GM23338 (cell line): ENCODE measurements at places on chromosomes 11 and 22.

DNA sequence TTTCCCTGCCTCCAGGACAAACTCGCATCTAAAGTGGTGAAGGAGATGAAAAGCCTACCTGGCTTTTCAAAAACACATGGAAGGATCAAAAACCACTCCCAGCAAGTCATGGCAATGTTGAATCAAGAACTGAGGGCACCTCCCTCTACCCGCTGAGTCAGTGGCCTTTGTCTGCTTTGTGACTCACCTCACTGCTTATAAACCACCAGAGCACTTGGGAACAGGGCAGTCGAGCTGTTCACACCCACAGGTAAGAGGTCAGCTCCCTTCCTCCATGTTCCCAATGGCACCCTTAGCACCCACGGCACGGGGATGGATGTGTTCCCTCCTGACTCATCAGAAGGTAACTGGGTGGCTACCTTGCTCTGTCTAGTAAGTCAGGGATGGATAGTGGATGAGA, 21.7 kb downstream of the TENM4 start:
- no peak for DNase-seq

GRCh38 chr11:126188332-126189108, 22.9 kb downstream of the RPUSD4 start:
- DNase-seq, result no peak

GRCh38 chr22:24315367-24315966, 44.8 kb downstream of the SPECC1L start:
- DNase-seq, result no peak

DNA sequence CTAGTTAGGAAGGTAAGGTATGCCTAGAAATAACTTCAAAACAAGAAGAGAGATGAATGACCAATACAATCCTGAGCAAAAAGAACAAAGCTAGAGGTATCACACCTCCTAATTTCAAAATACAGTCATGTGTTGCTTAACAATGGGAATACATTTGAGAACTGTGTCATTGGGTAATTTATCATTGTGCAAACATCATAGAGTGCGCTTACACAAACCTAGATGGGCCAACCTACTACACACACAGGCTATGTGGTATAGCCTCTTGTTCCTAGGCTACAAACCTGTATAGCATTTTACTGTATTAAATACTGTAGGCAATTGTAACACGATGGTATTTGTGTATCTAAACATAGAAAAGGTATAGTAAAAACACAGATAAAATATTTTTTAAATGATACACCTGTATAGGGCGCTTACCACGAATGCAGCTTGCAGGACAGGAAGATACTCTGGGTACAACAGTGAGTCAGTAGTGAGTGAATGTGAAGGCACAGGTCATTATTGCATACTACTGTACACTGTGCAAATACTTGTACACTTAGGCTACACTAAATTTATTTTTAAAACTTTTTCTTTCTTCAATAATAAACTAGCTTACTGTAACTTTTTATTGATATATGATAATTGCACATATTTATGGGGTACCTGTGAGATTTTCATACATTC, 48.2 kb downstream of the STK33 start:
- no peak for DNase-seq

DNA sequence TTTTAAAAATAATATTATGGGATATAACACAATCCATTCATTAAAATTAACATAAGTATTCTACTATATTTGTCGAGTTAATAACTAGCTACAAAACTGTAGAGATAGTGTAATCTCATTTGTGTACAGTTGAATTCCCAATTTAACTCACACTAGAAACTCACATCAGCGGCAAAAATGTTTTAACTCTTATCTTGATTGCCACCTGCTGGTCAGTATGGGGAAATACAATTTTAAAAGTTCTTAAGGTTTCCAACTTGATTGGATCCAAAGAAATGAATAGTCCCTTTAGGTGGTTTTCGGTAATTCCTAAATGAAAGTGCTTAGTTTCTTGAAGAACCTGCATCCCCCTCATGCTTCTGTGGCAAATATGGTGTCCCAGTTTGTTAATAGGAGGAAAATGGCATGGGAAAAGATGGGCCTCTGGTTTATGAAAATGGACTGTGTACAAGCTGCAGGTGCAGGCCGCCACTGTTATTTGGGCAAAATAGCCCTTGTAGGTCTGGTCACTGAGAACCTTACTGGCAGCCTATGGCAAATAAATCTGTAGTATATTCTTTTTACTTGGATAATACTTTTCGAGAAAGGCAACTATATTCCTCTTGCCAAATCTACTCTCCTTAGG, 33.7 kb upstream of the SLC17A6 start:
- DNase-seq, result peak; percentile 76

DNA sequence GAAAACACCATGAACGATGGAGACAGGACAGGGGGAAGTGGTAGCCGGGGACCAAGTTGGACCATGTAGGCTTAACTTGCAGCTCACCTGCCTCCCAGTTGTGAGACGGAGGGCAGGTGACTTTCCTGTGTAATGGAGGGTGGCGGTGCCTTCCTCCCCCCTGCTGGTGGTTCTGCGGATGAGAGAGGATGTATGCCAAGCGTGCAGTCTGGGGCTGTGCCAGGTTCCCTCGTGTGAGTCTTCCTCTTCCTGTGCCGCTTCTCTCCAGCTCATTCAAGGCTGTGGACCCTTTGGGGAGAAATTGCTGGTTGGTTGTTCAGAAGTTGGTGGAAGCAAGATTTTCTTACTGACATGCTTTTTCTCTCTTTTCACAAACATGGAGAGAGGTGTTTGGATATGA, 35.1 kb downstream of the MPPED1 start:
- no peak for DNase-seq

- DNase-seq, result peak; percentile 70
Observed at GRCh38 chr11:118615976-118616371, 8.6 kb downstream of the PHLDB1 start.

DNA sequence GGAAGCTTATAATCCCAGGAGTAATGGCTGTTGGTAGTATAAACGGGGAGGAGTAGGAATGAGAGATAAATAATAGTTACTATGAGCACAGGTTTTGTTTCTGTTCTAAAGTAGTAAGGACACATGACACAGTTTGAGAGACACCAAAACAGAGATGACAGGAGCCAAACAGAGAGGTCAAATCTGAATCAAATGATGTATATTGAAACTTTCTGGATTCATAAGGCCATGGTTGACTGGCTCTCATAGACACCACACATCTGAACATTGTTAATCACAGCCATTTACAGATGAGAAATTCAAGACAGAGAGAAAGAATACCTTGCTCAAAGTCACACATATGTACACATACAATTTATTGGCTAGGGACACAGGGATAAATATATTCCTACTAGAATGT, 63.4 kb upstream of the UCP3 start:
- no peak for DNase-seq

DNA sequence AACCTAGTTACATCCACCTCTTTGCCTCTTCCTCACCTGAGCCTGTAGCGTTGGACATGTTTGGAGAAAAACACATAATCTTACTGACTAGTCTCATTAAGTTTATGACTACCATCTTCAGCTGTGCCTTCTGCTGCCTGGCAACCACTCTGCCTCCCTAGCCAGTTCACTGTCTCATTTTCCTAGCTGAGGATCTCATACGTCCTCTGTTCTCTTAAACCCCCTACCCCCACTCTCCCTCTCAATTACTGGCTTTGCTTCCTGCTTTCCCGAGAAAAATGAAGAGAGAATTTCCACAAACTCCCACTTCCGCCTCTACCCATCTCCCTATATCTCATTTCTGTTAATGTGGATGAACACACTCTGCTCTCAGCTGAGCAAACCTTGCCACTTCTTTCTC, 239.3 kb upstream of the POU2AF2 start:
- no peak for DNase-seq

DNA sequence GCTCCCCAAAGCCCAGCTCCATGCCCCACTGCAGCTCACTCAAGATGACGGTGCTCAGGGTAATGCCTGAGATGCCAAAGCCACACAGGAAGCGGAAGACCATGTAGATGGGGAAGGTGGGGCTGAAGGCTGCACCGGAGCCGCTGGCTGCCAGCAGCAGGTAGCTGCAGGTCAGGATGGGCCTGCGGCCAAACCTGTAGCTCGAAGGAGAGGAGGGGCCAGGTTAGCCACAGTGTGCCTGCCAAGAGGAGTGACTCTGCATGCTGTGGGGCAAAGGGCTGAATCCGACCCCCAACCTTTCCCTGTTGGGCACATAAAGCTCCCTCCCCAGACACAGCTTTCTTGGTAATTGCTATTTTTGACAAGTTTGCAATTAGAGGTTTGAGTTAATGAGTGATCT, 14.9 kb upstream of the SLC22A6 start:
- DNase-seq, result no peak

- no peak for DNase-seq
Observed at GRCh38 chr11:107337917-107338316, 119.7 kb downstream of the CWF19L2 start.

DNA sequence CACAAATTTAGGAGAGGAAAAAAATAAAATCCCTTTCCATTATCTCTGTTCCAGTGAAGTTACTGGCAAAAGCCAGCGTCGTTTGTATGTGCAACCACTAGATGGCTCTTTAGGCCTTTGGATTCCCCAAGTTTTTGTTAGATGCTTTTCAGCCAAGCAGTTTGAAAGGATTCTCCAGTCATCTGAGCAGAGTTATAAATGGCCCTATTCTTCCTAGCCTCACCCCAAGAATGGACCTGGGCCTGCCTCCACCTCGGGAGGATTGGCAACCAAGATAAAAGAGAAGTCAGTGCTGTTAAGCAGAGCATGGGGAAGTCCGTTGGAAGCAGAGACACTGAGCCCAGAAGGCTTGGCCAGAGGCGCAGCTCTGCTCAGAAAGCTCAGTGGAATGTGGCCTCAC, 15.4 kb downstream of the FAM181B start:
- DNase-seq, result peak; percentile 85

DNA sequence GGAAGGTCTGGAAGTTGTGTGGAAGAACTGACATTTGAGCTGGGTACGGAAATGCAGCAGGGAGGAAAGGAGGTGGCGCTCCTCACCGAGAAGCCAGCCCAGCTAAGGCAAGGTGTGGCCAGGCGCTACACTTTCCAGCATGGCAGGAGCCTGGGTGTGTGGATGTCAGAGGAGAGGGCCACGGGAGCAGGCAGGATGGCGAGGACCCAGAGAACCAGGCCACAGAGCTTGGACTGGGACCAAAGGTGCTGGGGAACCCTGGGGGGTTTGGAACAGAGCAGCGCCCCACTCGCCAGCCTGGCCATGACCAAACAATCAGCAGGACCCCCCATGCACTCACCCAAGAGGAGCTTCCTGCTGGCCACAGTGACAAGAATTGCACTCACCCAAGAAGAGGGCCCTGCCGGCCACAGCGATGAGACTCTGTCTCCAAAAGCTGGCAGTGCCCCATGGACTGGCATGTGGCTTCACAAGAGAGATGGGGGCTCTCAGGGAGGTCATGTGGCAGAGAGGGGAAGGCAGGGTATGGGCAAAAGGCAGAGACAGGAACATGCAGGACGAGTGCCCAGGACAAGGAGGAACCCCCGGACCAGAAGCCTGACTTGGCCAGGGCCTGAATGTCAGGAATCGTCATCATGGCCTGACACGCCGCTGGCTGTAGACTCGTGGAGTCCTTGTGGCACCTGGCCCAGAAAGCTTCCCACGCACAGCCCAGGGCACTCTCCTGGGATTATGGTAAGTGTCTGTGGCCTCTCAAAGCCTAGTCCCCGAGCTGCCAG, 45.4 kb downstream of the IGF2 start:
- no peak for DNase-seq

DNA sequence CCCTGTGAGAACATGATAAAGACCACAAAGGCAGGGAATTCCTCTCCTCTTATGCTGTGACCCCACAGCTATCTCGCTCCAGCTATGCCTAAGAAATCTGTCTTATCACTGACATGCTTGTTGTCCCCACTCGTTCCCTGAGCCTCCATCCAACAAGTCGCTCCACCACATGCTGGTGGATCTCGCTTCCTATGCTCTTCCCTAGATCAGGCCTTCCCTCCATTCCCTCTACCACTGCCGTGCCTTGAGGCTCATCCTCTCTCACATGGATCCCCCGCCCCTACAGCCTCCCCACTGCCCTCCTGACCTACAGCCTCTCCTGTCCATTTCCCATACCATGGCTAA, 1.4 kb upstream of the DGAT2 start:
- DNase-seq, result no peak

DNA sequence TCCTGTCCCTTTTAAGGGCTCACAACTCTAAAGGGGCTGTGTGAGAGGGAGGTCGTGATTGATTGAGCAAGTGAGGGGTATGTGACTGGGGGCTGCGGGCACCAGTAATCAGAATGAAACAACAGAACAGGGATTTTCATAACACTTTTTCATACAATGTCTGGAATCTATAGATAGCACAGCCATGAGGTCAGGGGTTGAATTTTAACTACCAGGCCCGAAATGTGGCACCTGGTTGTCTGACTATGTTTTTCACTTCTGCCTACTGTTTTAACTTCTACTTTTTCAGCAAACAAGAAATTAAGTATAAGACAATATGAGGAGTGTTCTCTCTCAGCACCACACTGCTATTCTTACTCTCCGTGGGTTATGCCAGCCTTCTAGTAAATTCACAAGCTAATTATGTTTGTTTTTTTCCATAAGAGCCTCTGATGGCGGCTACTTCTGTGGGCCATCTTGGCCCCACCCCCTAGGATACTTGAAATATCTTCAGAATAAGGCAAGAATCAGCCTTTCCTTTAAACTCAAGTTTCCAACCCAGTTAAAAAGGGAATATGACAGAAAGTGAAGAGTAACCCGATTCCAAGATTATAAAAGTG, 552.8 kb upstream of the CHORDC1 start:
- no peak for DNase-seq

DNA sequence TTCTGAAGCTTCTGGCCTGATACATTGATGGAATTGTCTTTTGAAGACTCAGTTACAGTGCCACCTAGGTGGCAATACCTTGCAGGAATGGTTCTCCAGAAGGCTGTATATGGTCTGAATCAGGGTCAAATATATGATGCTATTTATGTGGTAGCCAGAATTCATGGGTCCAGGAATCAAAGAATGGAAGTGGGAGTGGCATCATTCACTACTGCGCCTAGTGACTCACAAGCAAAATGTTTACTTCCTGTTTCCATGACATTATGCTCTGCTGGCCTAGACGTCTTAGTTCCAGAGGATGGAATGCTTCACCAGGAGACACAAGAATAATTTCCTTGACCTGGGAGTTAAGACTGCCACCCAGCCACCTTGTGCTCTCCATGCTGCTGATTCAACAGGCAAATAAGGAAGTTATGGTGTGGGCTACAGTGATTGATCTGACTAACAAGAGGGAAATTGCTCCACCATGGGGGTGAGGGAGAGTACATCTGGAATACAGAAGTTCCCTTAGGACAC, 491.8 kb downstream of the ETS1 start:
- DNase-seq, result no peak

- DNase-seq, result no peak
Observed at GRCh38 chr11:116857316-116857715, 19.9 kb upstream of the APOA1 start.

- DNase-seq, result no peak
Observed at GRCh38 chr11:24609192-24610119, 112.6 kb downstream of the LUZP2 start.
